ENCODE measurements at places on chromosomes 1 and 21. TPM values are rescaled to one million over a fixed set of nuclear protein-coding genes. Genes with fewer than 3 reads are reported as not detected.

GRCh38 chr1:88662723-88663122 lies 21.4 kb upstream of the PKN2 start:
- H3K36me3 ChIP-seq: no peaks in the 10 kb centered on the region
- DNase-seq: no peak
- peaks cover 12% of the 10 kb centered on the region for H3K4me1 ChIP-seq

DNA sequence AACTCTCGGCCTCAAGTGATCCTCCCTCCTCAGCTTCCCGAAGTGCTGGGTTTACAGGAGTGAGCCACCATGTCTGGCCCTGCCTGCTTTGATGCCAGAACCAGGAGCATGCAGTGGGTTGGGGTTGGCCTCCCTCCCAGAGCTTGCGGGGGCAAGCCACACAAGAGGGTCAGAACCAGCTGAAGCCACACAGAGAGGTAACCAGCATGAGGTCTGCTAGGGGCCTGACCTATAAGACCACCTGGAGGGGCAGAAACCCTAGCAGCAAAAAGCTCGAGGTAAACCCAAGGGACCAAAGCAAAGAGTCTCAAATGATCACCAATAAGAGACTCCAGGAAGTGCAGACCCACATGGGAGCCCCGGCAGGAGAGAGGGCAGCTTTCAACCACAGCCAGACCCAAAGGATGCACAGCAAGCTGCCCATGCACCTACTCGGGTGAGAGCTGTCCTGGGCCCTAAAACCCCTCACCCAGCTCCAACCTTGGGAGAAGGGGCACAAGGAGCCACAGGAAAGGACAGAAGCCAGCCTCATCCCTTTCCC lies 81.2 kb downstream of the TOMM20 start:
- no peak overlapping the region for H3K27ac ChIP-seq
- H3K36me3 ChIP-seq: no peaks in the 10 kb centered on the region
- peaks cover 8% of the 10 kb centered on the region for H3K4me1 ChIP-seq

GRCh38 chr1:25445993-25446538 lies 15.4 kb downstream of the MACO1 start:
- H3K27ac ChIP-seq: no peak overlapping the region
- no peaks in the 10 kb centered on the region for H3K27me3 ChIP-seq
- peaks cover 11% of the 10 kb centered on the region for H3K4me1 ChIP-seq
- no peak for DNase-seq
- no peaks in the 10 kb centered on the region for H3K36me3 ChIP-seq
- H3K4me3 ChIP-seq: no peak overlapping the region

GRCh38 chr1:231218078-231218477 lies 22.9 kb upstream of the GNPAT start:
- DNase-seq: no peak
- H3K4me1 ChIP-seq: no peaks in the 10 kb centered on the region
- H3K36me3 ChIP-seq: no peaks in the 10 kb centered on the region
- H3K27ac ChIP-seq: no peak overlapping the region
- no peak overlapping the region for H3K4me3 ChIP-seq

DNA sequence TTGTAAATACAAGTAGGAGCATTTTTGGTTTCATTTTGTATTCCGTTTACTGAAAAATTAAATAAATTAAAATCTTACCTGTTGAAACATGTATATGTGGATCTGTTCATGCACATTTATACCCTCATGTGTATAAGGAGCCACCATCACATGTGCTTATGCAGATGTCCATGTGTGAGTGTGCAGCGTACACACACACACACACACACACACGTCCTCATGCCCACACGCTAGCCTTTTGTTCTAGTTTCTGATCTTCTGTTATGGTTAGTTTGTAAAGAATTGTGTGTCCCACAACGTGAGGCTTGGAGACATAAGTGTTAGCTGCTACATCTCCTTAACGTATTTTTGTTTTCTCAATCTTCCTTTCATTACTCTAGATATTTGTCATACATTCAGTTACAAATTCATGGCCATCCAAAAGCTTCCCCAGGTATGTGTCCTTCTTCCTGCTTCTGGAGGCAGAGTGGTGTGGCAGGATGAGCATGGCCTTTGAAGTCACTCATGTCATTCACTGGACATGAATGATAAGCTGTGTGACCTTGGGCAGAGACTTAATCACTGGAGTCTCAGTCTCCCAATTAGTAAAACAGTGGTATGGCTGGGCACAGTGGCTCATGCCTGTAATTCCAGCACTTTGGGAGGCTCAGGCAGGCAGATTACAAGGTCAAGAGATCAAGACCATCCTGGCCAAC lies 54.6 kb downstream of the TENT5C start:
- H3K36me3 ChIP-seq: no peaks in the 10 kb centered on the region
- H3K4me3 ChIP-seq: no peak overlapping the region
- H3K27me3 ChIP-seq: peaks cover 1% of the 10 kb centered on the region
- H3K4me1 ChIP-seq: peaks cover 4% of the 10 kb centered on the region
- no peak for DNase-seq
- H3K27ac ChIP-seq: no peak overlapping the region

The MROH9 gene
- total RNA-seq: not detected
